ENCODE measurements at places on chromosomes 13 and 19. TPM values are rescaled to one million over a fixed set of nuclear protein-coding genes. Genes with fewer than 3 reads are reported as not detected.
A peak's percentile ranks its signal among the peaks of the same experiment; 100 is the strongest.

SEMA6B gene
- total RNA-seq = not detected

GRCh38 chr13:37481885-37482227, 116.7 kb downstream of the POSTN start:
- no peaks in the 10 kb centered on the region for H3K27me3 ChIP-seq
- no peak overlapping the region for H3K27ac ChIP-seq
- H3K36me3 ChIP-seq = no peaks in the 10 kb centered on the region
- no peaks in the 10 kb centered on the region for H3K4me1 ChIP-seq

GRCh38 chr13:27978301-27978968, 9.3 kb upstream of the CDX2 start:
- DNase-seq = no peak
- H3K27me3 ChIP-seq = peaks cover 78% of the 10 kb centered on the region
- peaks cover 15% of the 10 kb centered on the region for H3K4me1 ChIP-seq

TMEM255B gene
- 0.74 TPM for total RNA-seq

DNA sequence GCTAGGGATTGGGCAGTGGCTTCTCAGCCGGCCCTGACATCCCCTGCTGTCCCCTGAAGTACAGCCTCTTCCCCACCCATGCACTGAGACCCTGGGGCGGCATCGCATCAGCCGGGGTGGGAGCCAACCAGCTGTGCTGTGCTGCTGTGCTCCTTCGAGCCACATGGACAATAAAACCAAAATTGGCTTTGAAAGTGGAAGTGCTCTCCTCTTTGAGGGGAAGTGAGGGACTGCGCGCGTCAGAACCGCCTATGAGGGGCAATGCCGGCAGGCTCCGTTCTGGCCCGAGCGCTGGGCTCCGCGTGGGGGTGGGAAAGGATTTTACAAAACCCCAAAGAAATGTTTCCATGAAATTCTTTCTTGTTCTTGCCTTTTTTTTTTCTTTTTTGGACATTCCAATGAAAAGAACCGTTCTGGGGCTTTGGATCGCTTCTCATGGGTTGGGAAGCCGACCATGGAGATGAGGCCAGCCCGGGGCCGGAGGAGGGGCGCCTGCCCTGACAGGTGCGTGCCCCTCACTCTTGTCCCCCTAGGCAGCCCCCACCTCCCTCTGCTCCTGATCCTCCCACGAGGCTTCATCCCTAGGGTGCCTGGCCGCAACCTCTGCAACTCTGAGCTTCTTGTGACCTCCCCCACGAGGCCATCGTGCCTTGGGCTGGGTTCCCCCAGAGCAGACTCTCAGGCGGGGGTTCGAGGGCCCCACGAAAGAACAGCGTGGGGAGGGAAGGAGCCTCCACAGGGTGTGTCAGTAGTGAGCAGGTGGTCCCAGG, 22.6 kb downstream of the KLHL26 start:
- DNase-seq = no peak
- no peak overlapping the region for H3K27ac ChIP-seq
- H3K4me1 ChIP-seq = peaks cover 18% of the 10 kb centered on the region

DNA sequence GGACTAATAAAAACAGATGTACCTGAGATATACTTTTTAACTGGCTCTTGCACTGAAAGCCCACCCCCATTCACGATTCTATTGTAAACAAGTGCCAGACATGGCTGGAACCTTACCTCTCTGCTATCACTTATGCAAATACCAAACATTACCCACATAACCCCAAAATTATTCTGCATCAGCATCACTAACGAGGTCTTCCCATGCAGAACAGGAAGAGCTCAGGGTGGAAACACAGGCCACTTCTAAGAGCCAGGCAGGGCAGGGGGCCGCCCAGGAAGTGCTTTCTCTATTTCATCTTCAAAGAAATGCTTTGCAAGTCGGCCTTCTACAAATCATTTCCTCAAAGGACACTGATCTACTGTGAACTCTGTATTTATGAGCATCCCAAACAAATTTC, 7.3 kb downstream of the IRS2 start:
- DNase-seq = peak; percentile 57
- no peaks in the 10 kb centered on the region for H3K27me3 ChIP-seq

GRCh38 chr19:12936582-12936981, 1.8 kb upstream of the CALR start:
- peaks cover 46% of the 10 kb centered on the region for H3K36me3 ChIP-seq
- H3K27me3 ChIP-seq = no peaks in the 10 kb centered on the region
- peak; percentile 20 for DNase-seq

- peak overlapping the region; percentile 93 for H3K27ac ChIP-seq
- H3K27me3 ChIP-seq = no peaks in the 10 kb centered on the region
- DNase-seq = peak; percentile 45
Measured at GRCh38 chr19:51689751-51690453, 3.2 kb upstream of the SPACA6 start.

GRCh38 chr19:40322271-40322610, 26.0 kb downstream of the C19orf47 start:
- H3K27ac ChIP-seq = no peak overlapping the region
- DNase-seq = no peak
- peaks cover 42% of the 10 kb centered on the region for H3K36me3 ChIP-seq
- H3K4me1 ChIP-seq = no peaks in the 10 kb centered on the region

HIPK4 gene
- 0.09 TPM for total RNA-seq

GRCh38 chr13:20118268-20119140, 42.3 kb downstream of the GJA3 start:
- DNase-seq = peak; percentile 49
- H3K27ac ChIP-seq = peak overlapping the region; percentile 80
- H3K4me3 ChIP-seq = peak overlapping the region; percentile 79
- H3K36me3 ChIP-seq = no peaks in the 10 kb centered on the region
- H3K4me1 ChIP-seq = peaks cover 18% of the 10 kb centered on the region

GRCh38 chr13:26473571-26474230, 83.8 kb upstream of the WASF3 start:
- H3K27me3 ChIP-seq = no peaks in the 10 kb centered on the region
- no peak overlapping the region for H3K27ac ChIP-seq
- no peak overlapping the region for H3K4me3 ChIP-seq
- H3K36me3 ChIP-seq = no peaks in the 10 kb centered on the region
- peaks cover 14% of the 10 kb centered on the region for H3K4me1 ChIP-seq
- DNase-seq = no peak

GRCh38 chr13:20190481-20191310, 2.0 kb downstream of the GJB2 start:
- H3K4me1 ChIP-seq = peaks cover 18% of the 10 kb centered on the region
- no peaks in the 10 kb centered on the region for H3K36me3 ChIP-seq
- no peak overlapping the region for H3K4me3 ChIP-seq
- no peak for DNase-seq
- H3K27ac ChIP-seq = no peak overlapping the region
- H3K27me3 ChIP-seq = peaks cover 38% of the 10 kb centered on the region

METTL21C gene
- not detected for total RNA-seq

RFX2 gene
- 8.6 TPM for total RNA-seq

ZNF799 gene
- 4.0 TPM for total RNA-seq

DNA sequence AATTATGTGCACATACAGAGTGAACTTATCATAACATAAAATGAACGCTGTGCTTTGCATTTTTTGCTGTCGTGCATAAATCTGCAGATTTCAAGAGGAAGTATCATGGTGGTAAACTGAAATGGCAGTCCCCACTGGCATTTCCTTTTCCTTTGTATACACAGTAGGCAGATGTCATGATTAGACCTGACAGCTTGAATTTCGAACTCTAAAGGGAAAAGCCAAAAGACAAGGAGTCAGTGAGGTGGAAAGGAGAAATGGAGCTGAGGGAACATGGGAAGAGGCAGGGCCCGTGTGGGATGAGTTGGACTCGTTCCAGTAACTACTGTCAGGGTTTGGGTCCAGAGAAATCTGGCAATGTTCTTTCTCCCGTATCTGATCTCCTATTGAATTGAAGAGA, 454.1 kb upstream of the SGCG start:
- H3K4me3 ChIP-seq = no peak overlapping the region
- no peaks in the 10 kb centered on the region for H3K36me3 ChIP-seq

- peaks cover 12% of the 10 kb centered on the region for H3K27me3 ChIP-seq
- no peak for DNase-seq
- H3K4me3 ChIP-seq = no peak overlapping the region
- H3K4me1 ChIP-seq = peaks cover 18% of the 10 kb centered on the region
- H3K36me3 ChIP-seq = peaks cover 2% of the 10 kb centered on the region
Measured at GRCh38 chr19:7177926-7178325, 108.4 kb downstream of the ZNF557 start.

KIR2DL4 gene
- total RNA-seq = not detected

- DNase-seq = no peak
- no peak overlapping the region for H3K27ac ChIP-seq
- H3K27me3 ChIP-seq = no peaks in the 10 kb centered on the region
- H3K36me3 ChIP-seq = peaks cover 28% of the 10 kb centered on the region
- no peak overlapping the region for H3K4me3 ChIP-seq
Measured at GRCh38 chr13:33893559-33893958, 75.6 kb downstream of the RFC3 start.

DNA sequence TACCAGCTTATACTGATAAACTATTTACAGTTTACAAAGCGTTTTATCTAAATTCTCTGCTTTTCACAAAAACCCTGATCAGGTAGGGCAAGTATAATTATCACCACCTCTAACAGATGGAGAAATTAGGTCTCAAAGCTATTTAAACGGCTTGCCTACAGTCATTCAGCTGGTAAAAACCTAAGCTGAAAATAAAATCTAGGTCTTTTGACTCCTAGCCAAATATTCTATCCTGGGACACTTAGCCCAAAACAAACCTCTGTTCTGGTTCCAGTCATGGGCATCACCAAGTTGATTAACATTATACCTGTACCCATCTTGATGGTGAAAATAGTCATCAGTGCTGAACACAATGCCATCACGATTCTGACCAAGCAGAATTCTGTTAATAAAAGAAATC, 11.4 kb downstream of the N4BP2L2 start:
- no peak overlapping the region for H3K27ac ChIP-seq
- no peak overlapping the region for H3K4me3 ChIP-seq
- H3K4me1 ChIP-seq = peaks cover 56% of the 10 kb centered on the region

WIZ gene
- 22.6 TPM for total RNA-seq

- H3K4me1 ChIP-seq = no peaks in the 10 kb centered on the region
- H3K27me3 ChIP-seq = peaks cover 17% of the 10 kb centered on the region
Measured at GRCh38 chr13:106517109-106517847, 18.2 kb downstream of the EFNB2 start.

DDA1 gene
- 26.2 TPM for total RNA-seq

DNA sequence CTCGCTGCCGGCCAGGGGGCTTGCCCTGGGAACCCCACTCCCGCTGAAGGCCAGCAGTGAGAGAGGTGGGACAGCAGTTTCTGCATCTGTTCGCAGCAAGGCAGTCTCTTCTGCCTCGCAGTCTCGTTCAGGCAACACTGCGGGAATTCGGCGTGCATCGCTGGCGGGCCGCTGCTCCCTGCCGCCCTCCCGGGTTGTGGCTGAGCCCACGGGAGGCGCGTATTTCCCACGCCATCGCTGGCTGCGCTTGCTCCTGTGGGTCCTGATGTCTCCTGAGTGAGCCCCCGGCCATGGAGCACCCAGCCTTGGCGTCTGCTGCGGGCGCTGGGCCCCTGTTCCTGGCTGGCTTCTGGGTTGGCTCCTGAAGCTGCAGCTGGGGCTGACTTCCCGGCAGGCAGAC, 227.9 kb downstream of the TEX29 start:
- no peaks in the 10 kb centered on the region for H3K36me3 ChIP-seq
- H3K4me1 ChIP-seq = no peaks in the 10 kb centered on the region
- DNase-seq = no peak
- H3K27ac ChIP-seq = no peak overlapping the region

DNA sequence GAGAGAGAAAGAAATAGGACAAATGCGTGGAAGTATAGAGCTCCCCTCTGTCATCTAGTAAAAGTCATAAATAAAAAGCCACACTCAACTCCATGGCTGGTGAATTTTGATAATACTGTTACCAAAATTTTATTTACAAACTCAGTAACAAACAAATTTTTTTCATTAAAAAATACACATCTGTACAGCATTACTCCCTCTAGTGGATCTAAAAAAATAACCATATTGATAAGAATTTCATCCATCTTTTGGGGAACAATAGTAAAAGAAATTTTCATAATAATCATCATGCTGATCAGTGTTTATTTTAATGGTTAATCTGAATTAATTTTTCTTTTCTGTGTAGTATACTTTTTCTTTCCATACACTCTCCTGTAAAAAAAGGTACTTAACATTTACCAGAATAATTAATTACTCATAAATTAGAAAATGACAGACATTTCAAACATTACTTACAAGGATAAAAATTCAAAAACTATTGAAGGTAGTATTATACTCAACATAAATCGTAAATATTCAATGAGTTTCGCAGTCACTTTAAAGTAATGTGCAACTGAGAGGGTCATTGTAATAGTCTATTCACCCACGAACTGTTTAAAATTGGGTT, 173.5 kb upstream of the LSM14A start:
- no peak overlapping the region for H3K4me3 ChIP-seq
- no peaks in the 10 kb centered on the region for H3K4me1 ChIP-seq
- H3K27me3 ChIP-seq = peaks cover 23% of the 10 kb centered on the region
- H3K36me3 ChIP-seq = no peaks in the 10 kb centered on the region
- H3K27ac ChIP-seq = no peak overlapping the region

GRCh38 chr13:102830646-102831045, 15.2 kb upstream of the ERCC5 start:
- no peak overlapping the region for H3K4me3 ChIP-seq
- no peaks in the 10 kb centered on the region for H3K27me3 ChIP-seq
- no peak for DNase-seq
- H3K27ac ChIP-seq = no peak overlapping the region
- peaks cover 14% of the 10 kb centered on the region for H3K36me3 ChIP-seq
- no peaks in the 10 kb centered on the region for H3K4me1 ChIP-seq

- no peaks in the 10 kb centered on the region for H3K27me3 ChIP-seq
- no peaks in the 10 kb centered on the region for H3K4me1 ChIP-seq
- peak; percentile 19 for DNase-seq
- H3K27ac ChIP-seq = no peak overlapping the region
- H3K36me3 ChIP-seq = no peaks in the 10 kb centered on the region
- no peak overlapping the region for H3K4me3 ChIP-seq
Measured at GRCh38 chr13:96020155-96020575, 33.0 kb downstream of the UGGT2 start.

GRCh38 chr13:110713642-110713952, at the start of gene ING1:
ING1 (plus strand) TSS chr13:110713700; CDS start chr13:110714150, 450 bp downstream.
- peak within 1 kb of the TSS; percentile 87 for H3K4me3 ChIP-seq
- DNase-seq = no peak
- peaks cover 24% of the 10 kb centered on the region for H3K4me1 ChIP-seq
- no peaks in the 10 kb centered on the region for H3K27me3 ChIP-seq
- H3K27ac ChIP-seq = peak within 1 kb of the TSS; percentile 92

DNA sequence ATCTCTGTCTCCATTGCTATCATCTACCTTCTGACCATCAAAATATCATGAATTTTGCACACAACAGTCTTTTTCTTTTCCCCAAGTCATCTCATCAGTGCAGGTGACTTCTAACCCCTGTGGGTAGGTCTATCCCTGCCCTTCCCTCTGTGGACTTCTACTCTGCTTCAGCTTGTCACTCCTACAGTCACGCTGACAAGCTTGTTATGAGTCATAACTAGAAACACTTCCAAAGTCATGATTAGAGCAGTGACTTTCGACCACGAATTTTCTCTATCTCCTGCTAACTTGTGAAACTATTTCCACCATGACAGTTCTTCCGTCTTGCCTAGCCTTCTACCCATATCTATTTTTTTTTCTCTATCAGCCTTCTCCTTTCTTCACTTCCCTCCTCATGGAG, 343.7 kb upstream of the ARGLU1 start:
- H3K27me3 ChIP-seq = peaks cover 19% of the 10 kb centered on the region
- no peaks in the 10 kb centered on the region for H3K36me3 ChIP-seq
- H3K27ac ChIP-seq = no peak overlapping the region
- no peak overlapping the region for H3K4me3 ChIP-seq
- H3K4me1 ChIP-seq = peaks cover 3% of the 10 kb centered on the region
- no peak for DNase-seq
